ENCODE measurements at places on chromosomes 16 and 17.

GRCh38 chr17:17670701-17671305, 10.5 kb upstream of the RAI1 start:
- DNase-seq, result no peak

DNA sequence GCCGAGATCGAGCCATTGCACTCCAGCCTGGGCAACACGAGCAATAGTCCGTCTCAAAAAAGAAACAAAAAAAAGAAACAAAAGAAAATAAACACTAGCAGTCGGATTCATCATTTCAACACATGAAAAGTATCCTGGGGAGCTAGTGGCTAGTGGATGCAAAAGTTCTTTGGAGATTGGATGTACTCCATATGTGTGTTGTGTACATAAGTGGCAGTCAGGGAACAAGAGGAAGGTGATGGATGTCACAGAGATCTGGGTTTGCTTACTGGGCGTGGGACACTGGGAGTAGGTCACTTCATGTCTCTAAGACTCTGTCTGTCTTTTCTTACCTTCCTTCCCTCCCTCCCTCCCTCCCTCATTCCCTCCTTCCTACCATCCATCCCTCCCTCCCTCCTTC, 35.4 kb downstream of the MRC2 start:
- no peak for DNase-seq

DNA sequence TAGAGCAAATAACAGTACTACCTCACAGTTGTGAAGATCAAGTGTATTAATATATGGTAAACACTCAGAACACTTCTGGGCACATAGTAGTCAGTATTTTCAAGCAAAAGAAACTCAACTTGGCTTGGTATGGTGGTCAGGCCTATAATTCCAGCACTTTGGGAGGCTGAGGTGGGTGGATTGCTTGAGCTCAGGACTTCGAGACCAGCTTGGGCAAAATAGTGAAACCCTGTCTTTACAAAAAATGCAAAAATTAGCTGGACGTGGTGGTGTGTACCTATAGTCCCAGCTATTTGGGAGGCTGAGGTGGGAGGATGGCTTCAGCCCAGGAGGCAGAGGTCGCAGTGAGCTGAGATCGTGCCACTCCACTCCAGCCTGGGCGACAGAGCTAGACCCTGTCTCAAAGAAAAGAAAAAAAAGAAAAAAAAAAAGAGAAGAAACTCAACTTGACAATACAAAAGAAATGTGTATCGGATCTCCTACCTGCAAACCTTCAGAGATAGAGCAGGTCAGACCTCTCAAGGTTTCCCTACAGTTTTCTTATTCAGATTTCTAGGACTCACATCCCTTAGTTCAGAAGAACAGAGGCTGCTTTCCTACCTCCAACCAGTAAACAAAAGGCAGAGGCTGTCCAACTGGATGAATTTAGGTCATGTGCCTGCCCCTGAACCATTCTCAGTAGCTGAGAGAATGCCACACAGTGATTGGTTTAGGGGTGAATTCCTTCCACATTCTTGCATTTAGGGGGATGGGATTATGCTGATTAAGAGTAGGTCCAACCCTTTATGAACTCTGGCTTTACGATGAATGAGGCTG, 1.7 kb upstream of the KPNA2 start:
- DNase-seq, result no peak

DNA sequence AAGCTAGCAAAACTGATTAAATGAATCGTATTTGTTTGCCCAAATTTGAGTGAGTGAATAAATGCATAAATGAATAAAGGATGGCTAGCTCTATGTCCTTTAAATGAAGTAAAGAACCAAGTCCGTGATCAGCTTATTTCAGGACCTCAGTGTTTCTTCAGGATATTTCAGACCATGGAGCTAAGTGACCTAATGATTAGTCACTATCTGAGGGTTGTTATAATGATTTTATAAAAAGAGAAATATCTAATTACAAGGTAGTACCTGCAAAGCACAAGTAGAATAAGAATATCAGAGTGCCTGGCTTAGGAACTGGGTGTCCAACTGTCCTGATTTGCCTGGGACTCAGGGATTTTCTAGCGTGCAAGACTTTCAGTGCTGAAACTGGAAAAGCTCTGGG, 12.5 kb downstream of the KCNJ2 start:
- no peak for DNase-seq

DNA sequence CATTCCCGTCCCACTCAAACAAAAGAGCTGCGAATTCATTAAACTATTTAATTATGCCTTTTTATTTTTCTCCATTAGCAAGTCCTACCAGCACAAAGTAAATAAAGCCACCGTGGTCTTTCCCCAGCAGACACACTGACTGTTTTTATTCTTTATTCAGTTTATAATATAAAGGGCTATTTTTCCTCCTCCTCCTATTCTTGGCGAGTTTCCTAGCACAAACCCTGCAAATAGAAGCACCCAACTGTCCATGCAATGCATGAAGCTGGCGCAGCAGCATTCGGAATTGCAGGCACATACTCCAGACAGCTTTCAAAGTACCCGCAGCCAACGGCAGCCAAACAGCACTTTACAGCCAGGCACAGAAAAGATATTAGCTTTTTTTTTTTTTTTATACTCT, 583.4 kb upstream of the PSMD7 start:
- DNase-seq, result no peak

- no peak for DNase-seq
These were observed 137.1 kb upstream of the ELAC2 start for GRCh38 chr17:13154930-13155329.

- DNase-seq, result peak; percentile 60
These were observed 10.4 kb upstream of the NLRC3 start for GRCh38 chr16:3587547-3588110.

DNA sequence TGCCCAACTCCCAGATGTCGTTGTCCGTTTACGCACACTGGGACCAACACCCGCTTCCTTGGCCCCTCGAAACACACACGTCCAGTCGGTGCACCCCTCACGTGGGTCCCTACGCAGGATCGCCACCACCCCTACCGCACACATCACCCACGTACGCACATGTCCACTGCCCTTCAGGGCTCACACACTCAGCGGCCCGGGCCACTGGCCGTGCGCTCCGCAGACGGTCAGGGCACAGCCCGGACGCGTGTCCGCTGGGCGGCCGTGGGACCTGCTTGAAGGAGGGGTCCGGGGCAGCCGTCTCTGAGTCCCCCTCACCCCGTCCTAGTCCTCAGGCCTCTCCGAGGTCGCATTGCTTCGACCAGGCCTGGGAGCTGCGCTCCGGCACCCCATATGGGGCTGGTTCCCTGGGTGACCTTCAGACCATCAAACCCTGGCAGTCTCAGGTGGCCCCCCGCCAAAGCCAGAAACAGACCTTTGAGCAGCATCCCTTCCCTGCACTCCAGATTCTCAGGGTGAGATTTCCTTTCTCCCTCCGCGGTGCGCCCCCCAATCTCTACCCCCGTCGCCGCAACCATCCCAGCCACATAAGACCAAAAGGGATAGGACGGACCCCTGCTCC, 914 bp upstream of the GPRC5B start:
- DNase-seq, result no peak

- DNase-seq, result no peak
These were observed 21.3 kb upstream of the RPL38 start for GRCh38 chr17:74182041-74182723.

DNA sequence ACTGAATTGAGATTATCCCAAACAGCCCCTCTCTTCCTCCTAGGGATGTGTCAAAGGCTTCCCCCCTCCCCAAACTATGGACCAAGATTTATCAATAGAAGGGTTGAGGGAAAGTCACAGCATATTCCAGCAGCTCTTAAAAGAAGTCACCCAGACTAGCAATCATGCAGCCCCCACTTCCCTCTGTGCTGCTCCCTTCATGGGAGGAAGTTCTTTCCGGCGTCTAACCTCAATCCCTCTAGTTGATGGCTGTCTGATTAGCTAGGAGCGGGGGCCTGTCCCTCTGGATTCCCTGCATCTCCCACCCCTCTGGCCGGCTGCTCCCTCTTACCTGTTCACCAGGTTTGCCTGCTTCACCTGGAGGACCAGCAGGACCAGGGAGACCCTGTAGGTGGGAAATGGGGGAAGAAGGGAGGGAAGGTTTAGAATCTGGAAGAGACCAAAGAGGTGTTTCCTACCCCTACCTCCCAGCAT, 9.2 kb downstream of the COL1A1 start:
- no peak for DNase-seq

DNA sequence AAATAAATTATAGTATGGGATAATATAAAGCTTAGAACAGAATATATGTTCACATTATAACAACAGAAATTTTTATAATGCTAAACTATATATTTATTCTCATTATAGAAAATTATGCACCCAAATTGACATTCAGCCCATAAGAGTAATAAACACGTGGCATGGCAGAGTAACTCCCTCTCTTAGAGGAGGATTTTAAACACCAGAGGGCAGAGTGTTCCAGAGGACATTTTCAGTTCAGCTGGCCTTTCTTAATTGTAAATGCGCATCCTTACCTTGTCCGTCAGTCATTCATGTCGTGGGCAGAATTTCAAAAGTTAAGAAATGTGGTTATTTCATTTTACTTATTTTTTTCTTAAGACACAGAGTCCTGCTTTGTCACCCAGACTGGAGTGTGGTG, 147.1 kb downstream of the TANC2 start:
- no peak for DNase-seq

- no peak for DNase-seq
These were observed 622 bp downstream of the GPRC5B start for GRCh38 chr16:19883966-19884485.

DNA sequence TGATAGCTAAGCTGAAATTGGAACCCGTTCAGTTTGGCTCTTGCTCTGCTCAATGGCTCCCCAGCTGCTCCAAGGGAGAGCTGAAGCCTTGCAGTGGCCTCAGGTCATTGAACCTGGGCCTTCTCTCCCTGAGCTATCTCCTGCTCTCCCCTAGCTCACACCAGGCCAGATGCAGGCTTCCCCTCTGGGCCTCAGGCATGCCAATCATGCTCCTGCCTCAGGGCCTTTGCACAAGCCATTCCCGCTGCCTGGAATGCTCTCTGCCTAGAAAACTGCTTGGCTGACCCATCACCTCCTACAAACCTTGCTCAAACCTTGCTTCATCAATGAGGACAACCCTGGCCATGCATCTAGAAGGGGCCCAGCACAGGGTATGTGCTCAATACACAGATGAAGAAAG, 16.7 kb upstream of the KRTAP17-1 start:
- no peak for DNase-seq

DNA sequence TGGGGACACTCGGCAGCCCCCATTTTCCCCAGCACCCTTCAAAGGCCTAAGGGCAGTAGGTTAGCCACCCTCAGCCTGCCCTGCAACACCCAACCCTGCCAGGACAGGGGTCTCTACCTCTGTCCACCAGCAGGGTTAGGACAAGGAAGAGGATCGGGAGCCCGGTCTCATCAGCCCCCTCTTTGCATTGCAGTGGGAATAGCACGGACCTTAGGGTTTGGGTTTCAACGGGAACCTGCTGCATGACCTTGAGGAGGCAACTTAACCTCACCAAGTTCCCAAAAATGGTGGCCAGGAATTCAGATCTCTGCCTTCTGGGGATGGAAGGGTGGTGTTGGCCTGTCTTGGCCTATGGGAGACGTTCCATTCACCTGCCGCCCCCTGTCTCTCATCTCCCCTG, 20.2 kb upstream of the SPPL2C start:
- no peak for DNase-seq

DNA sequence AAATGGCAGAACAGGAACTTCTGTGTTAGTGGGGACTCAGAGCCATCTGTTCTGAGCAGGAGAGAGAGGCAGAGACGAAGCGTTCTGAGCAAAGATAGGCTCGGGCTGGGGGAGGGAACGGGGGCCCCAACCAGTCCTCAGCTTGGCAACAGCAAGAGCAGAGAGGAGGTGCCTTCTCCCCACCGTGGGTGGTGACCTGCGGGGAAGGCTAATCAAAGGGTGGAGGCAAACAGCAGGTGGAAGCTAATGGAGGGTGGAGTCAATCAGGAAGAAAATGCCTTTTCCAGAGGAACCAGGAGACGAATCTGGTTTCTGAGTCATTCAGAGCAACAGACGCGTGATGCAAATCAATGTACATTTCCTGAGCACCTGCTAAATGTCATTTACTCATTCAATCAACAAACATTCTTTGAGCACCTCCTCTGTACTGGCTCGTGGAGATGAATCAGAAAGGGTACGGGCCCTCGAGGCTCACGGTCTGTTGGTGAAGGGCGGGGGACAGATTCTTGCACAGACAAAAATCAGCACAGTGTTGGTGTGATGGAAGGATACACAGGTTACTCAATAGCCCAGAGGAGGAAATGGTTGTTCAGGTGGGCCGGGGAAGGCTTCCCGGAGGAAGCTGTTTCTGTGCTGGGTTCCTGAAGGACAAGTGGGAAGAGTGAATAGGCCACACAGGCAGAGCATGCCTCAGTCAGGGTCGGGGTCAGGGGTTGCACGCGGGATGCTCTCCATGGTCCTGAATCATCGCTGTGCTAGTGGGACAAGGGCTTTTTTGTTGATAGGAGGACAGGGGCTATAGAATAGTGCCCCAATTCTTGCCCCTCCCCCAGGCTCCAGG, 5.7 kb upstream of the SPNS2 start:
- no peak for DNase-seq

GRCh38 chr16:84885342-84885910, 65.6 kb downstream of the CRISPLD2 start:
- DNase-seq, result no peak

DNA sequence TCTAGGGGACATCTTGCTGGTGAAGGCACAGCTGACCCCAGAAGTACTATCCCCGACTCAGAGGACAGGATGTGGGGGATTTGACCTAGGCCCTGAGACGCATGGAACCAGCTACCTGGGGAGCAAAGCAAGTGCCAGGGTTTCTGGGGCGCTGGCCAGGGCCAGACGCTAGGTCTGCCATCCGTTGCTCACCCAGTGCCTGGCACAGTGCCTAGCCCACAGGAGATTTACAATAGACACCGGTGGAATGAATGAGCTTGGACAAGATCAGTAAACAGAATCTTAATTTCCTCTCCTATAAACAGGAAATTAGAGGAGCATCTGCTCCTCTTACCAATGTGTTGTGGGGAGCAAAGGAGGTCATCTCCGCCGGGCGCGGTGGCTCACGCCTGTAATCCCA, 5.0 kb downstream of the RPRML start:
- no peak for DNase-seq

DNA sequence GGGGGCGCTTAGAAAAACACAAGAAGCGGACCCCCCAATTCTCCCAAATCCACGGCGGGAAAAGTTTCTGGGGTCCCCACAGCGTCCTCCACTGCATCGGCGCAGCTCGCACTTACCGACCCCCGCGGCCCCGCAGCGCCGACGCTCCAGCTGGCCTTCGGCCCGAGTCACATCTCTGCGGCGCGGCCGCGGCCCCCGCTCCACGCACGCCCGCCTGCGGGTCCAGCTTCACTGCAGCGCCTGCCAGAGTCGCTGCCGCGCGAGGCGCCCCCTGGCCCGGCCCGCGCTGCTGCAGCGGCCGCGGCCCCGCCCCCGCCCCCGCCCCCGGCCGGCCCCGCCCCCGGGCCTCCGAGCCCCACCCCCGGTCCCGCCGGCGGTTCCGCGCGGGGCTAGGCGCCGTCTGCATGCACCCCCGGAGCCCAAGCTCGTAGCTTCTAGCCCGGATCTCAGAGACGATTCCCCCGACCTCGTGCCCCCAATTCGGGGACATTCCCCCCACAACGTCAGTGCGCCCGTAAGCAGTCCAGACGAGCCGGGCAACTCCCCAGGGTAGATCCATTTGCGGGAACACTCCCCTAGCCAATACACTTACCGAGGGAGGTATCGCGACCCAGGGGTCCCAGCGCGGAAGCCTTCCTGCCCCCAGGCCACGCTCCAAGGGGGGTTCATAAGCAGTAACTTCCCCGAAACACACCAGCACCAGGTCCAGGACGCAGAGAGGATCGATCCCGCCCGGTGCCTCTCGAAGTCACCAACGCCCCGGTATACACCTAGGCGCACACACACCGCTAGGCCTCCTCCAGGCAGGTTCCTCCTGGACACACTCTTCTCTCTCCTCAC, at the start of gene GPRC5B:
TSS of gene GPRC5B (minus strand) at position 238 of the 840 bp plus-strand sequence. CDS start 12,003 bp downstream, outside the sequence.
- peak; percentile 43 for DNase-seq

GRCh38 chr17:2192367-2193057, 111.1 kb downstream of the SMG6 start:
- no peak for DNase-seq
